AG20443 (cell line): ENCODE measurements at places on chromosomes 3 and 15.

DNA sequence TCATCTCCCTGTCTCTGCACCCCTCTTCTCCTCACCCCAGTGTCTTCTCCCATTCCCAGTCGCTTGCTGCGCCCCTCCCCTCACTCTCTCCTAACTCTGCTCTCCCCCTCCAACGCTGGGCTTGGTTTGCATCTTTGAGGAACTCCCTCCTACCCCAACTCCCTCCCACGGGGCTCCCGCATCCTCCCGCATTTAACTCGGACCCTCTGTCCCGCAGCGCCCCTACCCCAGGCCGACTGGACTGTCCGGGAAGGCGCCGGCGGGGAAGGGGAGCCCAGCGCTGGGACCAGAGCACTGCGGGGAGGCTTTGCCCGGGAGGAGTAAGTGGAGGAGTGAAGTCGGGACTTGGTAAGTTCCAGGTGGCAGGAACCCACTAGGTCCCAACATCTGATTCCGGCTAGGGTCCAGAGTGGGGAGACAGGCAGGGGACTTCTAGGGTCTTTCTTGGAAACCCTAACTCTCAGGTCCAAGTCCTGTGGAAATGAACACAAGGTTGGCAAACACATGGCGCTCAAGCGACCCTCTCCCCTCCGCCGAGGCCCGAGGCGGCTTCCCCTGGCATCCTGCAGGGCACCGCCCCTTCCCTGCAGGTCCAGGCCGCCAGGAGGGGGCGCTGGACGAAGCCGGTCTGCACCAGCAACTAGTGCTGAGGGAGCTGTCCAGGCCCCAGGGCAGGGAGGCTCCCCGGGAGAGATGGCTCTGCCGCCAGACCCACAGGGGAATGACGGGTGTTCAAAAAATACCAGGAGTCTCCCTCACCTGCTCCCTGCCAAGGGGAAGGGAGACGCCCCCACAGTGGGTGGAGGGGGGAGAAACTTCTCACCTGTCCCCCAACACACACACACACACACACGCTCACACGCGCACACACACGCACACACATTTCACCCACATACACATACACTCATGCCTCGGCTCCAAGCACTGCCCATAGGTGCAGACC is 53.2 kb downstream of the LHFPL4 start:
- DNase-seq = peak; percentile 91

DNA sequence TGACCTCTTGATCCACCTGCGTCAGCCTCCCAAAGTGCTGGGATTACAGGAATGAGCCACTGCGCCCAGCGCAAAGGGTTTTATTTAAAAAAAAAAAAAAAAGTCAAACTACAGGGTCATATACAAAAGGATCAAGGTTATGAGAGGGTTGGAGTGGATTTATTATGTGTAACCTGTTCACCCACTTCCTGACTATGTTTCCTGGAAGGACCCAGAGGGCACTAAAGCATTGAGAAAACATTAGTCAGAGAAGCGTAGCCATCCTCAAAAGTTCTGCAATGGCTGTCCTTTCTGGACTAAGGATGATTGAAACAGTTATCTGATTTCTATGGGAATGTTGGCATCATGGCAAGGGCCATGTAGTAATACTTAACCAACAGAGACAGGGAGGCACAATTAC is 7.3 kb upstream of the SCAPER start:
- DNase-seq = no peak

DNA sequence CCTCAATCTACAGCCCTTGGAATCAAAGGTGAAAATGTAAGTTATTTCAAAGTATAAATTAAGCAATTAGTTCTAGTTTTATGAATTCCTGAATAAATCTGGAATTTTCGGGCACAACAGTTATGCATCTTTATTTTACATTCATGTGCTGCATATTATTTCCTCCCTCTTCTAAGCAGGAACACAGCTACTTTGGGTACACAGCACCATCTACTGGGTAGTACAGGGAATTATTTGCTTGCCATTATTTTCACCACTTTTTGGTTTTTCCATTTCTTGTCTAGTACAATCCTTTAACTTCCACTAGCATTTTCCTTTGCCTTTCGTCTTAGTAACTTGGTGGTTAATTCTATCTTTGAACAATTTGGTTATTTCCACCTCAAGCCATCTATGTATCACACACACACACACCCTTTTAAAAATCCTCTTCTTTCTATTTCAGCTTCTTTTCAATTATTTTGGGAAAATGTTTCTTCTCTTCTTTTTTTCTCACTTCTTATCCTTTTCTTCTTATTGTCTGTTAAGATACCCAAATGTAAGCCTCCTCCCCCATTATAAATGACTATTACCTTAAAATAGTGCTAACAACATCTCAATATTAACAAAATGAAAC is 451.0 kb downstream of the MFSD1 start:
- peak; percentile 47 for DNase-seq

DNA sequence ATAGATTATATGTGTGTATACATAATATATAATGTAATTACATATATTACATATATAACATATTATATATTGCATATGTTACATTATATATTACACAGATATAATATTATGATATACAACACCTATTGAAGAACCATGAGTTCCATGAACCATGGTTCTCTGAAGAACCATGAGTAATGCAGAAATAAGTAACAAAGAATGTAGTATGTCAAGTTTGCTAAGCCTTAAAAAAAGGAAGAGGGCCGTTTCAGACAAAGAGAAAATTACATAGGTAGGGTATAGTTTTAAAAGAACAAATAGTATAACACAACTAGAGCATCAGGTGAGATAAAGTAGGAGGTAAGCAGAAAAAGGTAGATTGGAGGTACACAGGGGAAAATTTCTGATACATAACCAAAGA is 177.0 kb downstream of the FGF12 start:
- DNase-seq = no peak

DNA sequence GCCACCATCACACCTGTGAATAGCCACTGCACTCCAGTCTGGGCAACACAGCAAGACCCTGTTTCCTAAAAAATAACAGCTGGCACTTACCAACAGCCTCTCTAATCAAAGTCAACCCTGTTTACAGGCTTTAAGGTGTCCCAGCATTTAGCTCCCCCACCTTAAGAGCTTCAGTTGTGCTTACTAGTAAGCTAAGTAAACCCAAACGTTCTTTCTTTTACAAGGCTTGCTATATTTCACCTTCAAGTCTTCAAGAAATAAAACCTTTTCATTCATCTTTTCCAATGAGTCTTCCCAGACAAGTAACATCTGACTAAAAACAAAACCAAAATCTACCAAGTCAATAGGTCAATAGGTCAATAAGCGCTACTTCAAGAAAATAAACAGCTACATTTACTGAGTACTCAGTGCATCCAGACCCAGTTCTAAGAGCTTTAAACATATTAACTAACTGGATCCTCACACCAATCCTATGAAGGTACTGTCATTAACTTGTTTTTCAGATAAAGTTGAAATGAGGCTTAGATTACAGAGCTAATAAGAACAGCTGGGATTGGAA is 62.4 kb downstream of the PBRM1 start:
- no peak for DNase-seq

DNA sequence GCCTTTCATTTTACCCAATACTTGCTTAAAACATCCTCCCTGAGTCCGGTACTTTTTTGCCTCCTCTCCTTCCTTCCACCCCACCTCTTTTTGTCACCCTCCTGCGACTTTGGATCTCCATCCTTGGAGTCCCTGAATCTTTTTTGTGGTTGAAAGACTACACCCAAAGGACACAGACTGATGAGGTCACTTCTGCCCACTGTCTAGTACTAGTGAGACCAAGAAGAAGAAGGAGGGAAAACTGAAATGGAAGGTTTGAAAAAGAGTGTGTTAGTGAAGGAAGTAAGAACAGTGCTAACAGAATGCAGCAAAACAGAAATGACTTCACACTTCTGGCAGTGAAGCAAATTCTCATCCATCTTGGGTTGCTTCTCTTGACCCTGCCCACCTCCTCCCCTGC is 6.6 kb downstream of the B3GNT5 start:
- no peak for DNase-seq

- DNase-seq = no peak
Observed at GRCh38 chr3:100606894-100607512, 2.4 kb upstream of the ADGRG7 start.

DNA sequence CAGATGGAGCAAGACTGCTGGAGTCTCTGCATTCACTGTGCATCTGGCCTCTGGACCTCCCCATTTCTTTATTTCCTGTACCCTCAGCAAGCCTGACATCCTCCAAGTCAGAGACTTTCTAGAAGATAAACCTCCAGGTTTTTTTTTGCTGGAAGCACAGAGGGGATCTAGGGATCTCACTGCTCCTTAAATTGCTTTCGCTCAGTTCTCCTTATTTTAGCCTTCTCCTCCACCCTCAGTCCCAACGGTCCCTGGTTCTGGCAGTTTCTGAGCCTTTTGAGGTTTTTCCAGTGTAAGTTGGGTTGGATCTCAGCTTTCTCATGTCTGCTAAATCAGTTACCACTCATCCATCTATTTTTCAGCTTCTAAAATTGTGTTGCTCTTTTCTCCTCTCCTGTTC is 22.7 kb upstream of the CHD2 start:
- no peak for DNase-seq

- peak; percentile 48 for DNase-seq
Observed at GRCh38 chr3:141255846-141256261, 24.2 kb downstream of the PXYLP1 start.

- no peak for DNase-seq
Observed at GRCh38 chr3:177604181-177604580, 406.9 kb upstream of the TBL1XR1 start.

- peak; percentile 30 for DNase-seq
Observed at GRCh38 chr3:194396539-194396858, 2.6 kb downstream of the GP5 start.

DNA sequence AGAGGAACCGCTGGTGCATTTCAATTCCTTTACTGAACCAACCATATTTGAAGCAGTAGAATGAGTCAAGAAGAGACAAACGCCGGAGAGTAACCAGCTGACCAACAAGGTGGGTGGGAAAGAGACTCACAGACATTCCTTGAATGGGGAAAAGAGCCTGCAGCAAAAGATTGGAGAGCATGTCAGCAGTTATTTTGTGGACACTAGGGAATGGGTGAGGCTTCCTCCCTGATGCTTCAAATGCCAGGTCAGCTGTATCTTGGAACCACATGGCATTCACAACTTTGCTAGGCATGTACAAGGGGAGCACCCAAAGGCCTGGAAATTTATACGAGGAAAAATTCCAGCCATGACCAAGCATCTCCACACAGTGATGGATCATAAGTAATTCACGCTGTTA is 29.9 kb upstream of the ZKSCAN7 start:
- no peak for DNase-seq

DNA sequence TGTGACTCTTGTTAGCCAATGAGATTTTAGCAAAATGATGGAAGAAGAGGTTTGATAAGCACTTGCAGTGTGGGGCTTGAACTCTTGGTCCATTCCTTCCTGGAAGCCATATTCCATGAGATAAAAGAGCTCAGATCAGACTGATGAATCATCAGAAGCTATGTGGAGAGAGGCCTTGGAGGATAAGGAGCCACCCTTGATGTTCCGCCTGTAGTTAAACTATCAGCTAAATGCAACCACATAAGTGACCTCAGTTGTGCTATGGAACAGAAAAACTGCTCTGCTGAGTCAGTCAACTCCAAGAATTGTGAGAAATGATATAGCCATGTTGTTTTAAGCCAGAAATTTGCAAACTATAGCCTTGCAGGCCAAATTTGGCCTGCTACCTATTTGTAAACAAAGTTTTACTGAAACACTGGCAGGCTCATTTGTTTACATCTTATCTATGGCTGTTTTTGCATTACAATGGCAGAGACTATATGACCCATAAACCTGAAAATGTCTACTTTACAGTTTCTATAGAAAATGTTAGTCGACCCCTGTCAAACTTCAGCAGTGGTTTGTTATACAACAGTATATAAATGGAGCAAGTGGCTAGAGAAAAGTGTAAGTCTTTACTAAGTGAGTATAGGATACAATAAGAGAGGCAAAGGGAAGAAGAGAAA is 27.6 kb upstream of the GAP43 start:
- DNase-seq = no peak

GRCh38 chr3:155744010-155744625 is 753 bp downstream of the PLCH1 start:
- peak; percentile 91 for DNase-seq

DNA sequence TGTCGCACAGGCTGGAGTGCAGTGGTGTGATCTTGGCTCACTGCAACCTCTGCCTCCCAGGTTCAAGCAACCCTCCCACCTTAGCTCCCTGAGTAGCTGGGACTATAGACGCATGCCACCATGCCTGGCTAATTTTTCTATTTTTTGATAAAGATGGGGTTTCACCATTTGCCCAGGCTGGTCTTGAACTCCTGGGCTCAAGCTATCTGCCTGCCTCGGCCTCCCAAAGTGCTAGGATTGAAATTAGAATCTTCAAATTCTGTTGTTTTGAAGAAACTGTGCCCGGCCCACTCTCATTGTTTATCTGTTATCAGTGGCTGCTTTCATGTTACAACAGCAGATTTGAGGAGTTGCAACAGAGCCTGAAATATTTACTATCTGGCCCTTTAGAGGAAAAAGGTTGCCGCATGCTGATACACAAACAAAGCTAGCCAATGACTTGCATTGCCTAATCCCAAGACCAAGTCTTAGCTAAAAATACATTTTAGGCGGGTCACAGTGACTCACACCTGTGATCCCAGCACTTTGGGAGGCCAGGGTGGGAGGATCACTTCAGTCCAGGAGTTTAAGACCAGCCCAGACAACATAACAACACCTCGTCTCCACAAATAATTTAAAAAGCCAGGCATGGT is 43.2 kb upstream of the PPP4R2 start:
- DNase-seq = no peak

DNA sequence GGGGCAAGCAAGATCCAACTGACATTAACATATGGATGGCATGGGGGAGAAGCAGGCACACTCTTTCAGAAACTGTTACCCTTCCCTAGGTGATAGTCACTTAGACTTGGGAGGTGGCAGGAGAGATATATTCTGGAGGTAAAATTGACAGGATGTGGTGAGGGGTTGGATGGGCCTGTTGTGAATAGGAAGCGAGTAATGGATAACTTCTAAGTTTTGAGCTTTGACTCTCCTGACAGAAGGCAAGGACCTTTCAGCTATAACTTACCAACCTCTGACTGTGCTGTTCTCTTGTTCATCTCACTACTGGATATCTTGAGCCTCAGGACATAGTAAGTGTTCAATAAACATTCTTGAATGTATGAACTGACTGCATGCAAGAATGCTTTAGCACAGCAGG is 1.9 kb upstream of the PDIA5 start:
- no peak for DNase-seq

DNA sequence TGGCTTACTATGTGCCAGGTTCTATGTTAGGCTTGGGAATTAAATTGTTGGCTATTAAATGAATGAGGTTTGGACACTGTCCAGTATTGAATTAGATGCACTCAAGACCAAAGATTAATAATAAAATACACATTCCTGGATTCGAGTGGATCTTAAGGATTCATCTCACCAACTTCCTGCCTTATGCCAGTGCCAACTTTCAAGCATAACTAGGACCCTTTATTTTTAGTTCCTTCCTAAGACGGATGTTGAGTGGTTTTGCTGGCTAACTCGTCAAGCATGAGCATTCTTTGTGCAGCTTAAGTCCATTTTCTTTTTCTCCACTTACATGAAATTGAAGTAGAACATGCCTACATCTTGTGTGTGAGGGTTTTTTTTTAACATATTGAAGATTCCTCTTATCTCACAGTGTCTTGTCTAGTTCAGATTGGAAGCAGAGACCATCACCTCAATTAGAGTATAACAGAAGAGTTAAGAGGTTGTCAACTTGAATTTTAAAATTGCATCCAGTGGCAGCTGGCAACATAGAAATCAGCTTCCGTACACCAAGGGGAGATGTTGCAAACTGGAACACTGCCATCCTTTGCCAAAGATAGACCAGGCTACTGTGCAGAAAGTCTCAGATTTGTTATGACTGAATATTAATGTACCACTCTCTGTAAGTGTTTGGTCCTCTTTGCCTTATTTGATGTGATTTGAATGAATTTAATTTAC is 106.3 kb upstream of the BFSP2 start:
- DNase-seq = no peak

GRCh38 chr3:195165790-195166189 is 105.2 kb downstream of the XXYLT1 start:
- no peak for DNase-seq
